ENCODE measurements at places on chromosomes 11 and 22.

DNA sequence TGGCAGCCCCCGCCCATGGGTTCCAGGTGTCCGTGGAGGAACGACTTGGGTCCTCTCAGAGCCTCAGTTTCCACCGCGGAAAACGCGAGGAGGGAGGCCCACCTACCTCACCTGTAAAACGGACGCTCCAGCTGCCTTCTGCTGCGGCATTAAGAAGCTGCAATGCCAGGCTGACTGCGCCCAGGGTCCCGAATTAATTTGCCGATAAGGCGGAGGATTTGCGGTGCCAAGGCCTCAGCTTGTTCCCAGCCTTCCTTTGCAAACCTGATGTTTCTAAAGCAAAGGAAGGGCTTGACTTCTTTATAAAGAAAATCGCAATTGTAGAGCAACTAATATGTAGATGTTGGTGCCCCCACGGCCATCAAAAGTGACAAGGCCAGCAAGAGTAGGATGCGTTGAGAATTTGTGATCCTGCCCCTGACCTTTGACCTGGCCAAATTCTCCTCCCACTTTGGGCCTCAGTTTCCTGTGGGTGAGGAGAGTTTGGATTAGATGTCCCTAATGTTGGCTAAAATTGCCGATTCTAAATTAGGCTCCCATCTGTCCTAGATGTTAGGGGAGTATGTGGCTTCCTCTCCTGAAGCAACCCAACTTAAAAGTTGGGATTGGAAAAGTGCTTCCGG lies 849 bp upstream of the TCF20 start:
- DNase-seq: no peak

DNA sequence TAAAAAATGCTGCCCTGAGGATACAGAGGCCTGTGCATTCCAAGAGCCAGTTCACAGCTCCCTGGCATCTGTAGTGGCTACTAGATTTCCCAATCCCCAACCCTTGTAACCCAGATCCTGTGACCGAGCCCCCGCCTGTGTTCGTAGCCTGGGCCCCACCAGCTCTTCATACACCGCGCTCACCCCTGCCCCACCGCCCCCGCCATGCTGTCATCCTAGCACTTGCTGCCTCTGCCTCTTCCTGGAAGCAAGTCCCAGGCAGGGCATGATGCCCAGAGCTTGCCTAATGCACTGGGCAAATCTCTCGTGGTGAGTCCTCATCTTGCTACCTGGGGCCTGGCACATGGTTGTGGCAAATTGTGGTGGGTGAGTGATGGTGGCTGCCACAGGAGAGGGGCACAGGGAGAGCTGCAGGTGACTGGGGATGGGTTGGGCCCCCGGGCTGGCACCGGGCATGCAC lies 7.1 kb downstream of the MGAT3 start:
- DNase-seq: no peak

GRCh38 chr11:70415642-70416395 lies 17.5 kb downstream of the CTTN start:
- no peak for DNase-seq

DNA sequence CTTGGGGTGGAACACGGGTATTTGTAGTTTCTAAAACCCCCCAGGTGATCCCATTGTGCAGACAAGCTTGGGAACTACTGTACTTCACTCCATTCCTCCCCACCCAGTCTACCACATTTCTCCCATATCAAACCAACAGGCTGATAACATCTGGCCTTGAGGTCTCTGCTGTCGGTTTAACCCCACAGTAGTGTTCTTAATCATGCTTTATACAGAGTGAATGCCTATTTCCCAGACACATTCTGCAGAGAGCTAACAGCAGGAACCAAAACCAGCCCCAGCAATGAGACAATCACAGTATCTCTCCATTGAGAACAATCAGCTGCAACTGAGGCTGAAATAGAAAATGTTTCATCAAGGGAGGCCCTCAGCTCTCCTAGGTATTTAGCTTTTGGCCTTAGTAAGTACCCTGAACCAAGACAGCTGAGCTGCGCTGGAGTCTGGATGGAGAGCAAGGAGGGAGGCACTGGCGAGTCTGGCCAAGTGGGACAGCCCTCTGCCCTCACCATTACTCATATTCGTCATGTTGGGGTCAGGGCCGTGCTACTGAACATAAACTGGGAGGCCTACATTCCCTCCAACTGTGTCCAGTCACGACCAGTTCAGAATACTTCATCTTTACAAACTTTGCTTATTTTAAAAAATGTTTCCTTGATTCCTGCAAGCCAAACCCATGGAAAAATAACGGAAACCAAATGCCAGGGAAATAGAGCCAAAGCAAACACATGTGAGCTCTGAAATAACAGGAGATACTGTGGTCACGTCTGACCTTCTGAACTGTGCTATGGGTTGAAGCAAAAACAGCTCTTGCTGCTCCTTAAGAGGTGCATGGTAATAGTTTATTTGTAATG lies 81.0 kb downstream of the CCDC34 start:
- no peak for DNase-seq

- no peak for DNase-seq
These were observed 51.2 kb upstream of the LMO1 start for GRCh38 chr11:8314916-8315315.

DNA sequence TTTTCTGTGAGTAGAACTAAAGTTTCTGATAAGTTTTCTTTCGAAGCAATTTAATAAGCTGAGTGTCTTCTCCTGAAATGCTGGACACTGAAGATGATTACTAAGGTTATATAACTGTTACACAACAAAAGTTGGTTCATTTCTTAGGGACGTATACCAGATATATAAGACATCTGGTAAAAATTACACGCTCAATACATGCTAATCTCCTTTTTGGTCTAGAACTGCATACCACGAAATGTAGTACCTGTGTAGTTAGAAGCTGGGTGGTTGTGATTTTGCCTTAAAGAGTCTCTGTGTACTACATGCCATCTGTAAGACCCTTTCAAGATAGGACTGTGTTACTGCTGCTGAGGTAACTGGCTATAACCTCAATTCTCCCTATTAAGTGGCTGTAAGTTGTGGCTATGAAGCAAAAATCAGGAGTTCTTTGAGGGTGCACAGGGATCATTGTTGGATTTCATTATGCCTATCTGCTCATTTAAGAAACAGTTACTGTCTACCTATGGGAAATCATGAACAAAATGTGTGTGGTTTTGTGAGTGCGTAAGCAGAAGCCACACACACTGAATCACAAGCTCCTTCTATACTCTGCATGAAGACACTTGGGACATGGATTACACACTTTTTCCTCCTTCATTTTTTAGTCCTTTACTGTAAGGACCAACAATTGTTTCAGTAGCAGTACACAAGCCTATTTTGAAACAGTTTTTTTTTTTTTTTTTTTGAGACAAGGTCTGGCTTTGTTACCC lies 195.9 kb downstream of the SWAP70 start:
- no peak for DNase-seq

DNA sequence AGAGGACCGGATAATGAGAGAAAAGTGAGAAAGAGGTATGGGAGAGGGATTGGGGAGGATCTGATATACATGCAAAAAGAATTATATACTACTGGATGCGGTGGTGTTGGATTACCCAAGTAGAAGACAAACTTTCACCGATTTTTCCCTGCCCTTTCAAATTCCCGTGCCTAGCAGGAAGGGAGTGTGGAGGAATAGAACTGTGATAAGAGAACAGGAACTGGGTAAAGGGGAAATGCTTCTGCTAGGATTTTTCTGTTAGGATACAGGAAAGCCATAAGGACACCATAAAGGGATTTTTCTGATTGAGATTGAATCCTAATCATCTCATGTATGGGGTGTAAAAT lies 480 bp upstream of the MTMR2 start:
- no peak for DNase-seq

GRCh38 chr11:128506999-128507611 lies 80.3 kb downstream of the ETS1 start:
- DNase-seq: peak; percentile 52

DNA sequence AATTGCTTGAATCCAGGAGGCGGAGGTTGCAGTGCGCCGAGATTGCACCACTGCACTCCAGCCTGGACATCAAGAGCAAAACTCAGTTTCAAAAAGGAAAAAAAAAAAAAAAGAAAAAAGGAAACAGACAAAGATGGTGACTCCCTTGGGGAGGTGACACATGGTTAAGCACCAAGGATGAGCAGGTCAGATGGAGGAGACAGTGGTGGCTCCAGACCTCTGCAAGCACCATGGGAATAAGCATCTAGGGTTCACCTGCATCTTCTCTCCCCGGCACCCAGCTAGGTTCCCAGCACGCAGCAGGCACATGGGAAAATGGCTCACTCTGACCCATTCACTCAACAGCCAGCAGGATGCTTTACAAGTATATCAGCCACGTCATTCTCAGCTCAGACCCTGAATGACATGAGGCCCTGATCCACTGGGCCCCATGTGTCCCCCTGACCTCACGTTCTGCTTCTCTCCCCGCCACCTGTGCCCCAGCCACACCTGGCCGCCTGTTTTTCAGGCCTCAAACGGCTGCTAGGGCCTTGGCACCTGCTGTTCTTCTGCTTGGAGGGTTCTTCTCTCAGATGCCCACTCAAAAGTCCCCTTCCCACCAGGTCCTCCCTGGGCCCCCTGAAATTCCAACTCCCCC lies 24.2 kb downstream of the A4GALT start:
- DNase-seq: no peak

DNA sequence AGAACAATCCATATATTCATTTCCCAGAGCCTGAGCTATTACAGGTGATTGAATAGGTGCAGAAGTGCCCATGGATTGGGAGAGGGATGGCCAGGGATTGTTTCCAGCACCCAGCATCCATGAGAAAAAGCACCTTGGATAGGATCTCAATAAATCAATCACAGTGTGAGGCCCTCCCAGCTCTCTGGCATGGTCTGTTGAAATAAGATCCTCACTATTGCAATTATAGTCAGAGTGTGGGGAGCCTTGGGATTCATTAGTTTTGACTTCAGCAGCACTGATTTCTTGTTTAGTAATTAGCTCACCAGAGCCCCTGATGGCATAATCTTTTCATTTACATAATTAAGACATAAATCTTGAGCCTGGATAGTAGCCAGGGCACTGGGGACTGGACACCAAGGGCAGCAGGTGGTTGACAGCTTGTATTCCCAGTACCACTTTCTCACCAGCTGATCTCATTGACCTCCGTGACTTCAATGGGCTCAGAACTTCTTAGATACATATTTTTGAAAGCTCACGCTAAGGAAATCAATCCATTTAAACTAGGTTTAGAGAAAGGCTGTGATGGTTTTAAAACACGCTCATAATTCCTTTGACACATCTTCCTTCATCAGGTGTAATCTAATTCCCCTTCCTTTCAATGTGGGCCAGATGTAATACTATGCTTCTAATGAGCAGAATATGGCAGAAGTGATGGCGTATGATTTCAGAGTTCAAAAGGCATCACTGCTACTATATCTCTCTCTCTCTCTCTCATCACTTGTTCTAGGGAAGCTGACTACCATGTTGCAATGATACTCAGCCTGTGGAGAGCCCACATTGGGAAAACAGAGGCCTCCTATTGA lies 22.1 kb upstream of the DRD2 start:
- DNase-seq: no peak
